Central memory CD8-positive, alpha-beta T cell (primary cell): ENCODE measurements at places on chromosomes 7 and 10.

DNA sequence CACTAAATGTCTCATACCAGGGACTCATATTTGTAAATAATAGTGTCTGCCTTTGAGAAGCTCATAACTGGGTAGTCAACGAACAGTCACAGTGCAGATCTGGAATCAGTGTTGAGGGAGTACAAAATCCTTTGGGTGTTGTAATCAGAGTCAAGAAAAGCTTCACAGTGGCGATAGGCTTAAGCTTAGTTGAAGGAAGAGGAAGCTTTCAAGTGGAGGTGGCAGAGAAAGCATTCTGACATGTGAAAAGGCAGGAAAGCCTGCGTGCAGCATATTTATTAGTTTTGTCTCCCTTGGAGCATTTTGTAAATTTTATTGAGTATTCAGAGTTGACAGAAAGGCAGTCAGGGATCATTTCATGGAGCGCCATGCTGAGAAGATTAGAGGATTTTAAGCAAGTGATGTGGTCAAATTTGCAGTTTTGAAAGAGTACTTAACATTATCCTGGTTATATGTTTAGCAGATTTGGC, 104.9 kb downstream of the ADK start:
- DNase-seq: no peak
- H3K36me3 ChIP-seq: peaks cover 2% of the 10 kb centered on the region
- H3K27ac ChIP-seq: no peak overlapping the region
- H3K4me1 ChIP-seq: peaks cover 9% of the 10 kb centered on the region
- no peak overlapping the region for H3K4me3 ChIP-seq

- H3K27me3 ChIP-seq: no peaks in the 10 kb centered on the region
- no peak overlapping the region for H3K27ac ChIP-seq
- H3K36me3 ChIP-seq: peaks cover 3% of the 10 kb centered on the region
- no peaks in the 10 kb centered on the region for H3K4me1 ChIP-seq
- H3K4me3 ChIP-seq: no peak overlapping the region
Measured at GRCh38 chr10:36048780-36049179, 406.7 kb upstream of the FZD8 start.

DNA sequence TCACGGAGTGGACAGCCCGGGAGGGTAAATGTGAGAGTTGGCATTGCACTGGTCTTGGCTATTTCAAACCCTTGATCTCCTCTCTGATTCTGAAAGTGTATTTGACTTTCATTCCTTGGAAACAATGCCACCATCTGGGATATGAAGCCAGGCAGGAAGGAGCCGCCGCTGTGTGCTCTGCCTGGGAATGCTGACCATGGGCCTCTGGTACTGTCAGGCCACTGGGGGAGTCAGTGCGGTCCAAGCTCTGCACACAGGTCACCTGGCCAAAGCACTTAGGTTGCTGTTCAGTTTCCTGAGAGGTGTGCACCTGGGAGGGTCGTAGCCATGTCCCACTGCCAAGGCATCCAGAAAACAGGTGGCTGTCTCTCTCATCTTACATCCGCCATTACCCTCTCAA, 68.5 kb upstream of the SHH start:
- H3K4me1 ChIP-seq: no peaks in the 10 kb centered on the region
- H3K27me3 ChIP-seq: peaks cover 4% of the 10 kb centered on the region
- peaks cover 2% of the 10 kb centered on the region for H3K36me3 ChIP-seq
- no peak for DNase-seq
- H3K4me3 ChIP-seq: no peak overlapping the region
- H3K27ac ChIP-seq: no peak overlapping the region

- H3K4me3 ChIP-seq: no peak overlapping the region
- H3K4me1 ChIP-seq: peaks cover 14% of the 10 kb centered on the region
- no peak overlapping the region for H3K27ac ChIP-seq
- no peak for DNase-seq
Measured at GRCh38 chr7:116593359-116594075, 68.7 kb downstream of the CAV1 start.

DNA sequence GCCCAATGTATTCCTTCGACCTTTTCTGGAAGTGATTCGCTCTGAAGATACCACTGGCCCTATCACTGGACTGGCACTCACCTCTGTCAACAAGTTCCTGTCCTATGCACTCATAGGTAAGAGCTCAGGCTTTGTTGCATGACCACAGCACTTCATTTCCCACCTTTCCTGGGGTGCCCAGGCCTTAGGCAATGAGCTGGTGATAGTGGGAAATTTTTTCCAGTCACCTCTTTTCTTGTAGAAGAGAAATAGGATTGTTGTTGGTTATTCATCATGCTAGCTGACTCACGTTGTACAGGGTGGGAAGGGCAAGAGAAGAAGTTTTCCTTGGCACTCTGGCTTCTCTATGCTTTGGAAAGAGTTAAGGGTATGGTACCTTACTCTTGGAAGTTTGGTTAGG, 51.4 kb upstream of the NFKB2 start:
- H3K27me3 ChIP-seq: no peaks in the 10 kb centered on the region
- H3K36me3 ChIP-seq: peaks cover 26% of the 10 kb centered on the region
- no peak overlapping the region for H3K27ac ChIP-seq
- H3K4me3 ChIP-seq: no peak overlapping the region
- DNase-seq: no peak

DNA sequence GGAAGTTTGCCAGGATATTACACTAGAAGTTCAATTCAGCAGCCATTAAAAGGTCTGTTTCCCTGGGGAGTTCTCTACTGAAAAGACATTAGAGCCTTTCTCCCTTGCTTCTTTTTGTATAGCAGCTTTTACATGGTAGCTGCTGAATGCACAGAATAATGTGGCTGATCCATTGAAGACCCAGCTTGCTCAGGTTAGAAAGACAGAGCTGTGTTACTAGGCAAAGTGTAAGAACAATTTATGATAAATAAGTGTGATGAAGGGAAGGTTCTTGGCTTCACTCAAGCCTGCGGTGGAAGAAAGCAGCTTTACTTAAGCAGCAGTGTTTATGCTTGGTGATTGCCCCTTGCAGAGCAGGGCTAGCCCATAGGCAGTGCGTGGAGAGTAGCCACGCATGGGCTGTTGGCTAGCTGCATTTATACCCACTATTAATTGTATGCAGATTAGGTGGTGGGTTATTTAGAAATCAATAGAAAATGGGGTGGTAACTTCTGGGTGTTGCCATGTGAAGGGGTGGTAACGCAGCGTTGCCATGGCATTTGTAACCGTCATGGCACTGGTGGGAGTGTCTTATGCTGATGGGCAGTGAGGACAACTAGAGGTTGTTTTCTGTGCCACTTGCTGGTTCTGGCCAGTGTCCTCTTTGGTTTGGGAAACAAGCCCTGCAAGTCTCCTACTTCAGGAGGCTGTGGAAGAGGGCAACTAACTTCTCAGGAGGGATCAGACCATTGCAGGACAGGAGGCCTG, 942.9 kb downstream of the NRG3 start:
- H3K27me3 ChIP-seq: no peaks in the 10 kb centered on the region
- no peaks in the 10 kb centered on the region for H3K36me3 ChIP-seq
- no peak overlapping the region for H3K27ac ChIP-seq

DNA sequence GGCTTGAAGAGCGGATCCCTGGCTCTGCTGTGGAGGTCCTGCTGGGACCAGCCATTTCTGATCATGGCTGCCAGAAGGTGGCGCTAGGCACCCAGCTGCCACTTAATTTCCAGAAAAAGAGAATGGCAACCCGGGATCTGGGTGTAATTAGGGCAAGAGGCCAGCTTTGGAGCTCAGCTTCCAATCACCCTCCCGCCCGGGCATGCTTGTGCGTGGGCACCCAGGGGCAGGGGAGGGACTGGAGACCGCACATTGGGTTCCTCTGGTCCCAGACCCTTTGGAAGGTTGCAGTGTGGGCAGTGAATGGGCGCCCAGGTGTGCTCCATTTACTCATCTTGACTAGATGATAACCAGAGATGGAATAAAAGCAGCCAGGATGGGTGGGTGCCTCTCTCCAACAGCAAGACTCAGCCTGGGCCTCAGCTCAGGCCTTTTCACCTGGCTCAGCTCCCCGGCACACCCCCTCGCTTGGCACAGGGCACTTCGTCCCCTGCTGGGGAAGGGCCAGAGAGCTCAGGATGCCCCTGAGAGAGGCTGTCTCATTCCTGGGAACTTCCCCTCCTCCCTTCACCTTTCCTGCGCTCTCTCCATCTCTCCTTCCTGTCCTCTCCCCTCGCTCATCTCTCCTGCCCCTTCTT, 14.7 kb downstream of the FAM241B start:
- peaks cover 28% of the 10 kb centered on the region for H3K27me3 ChIP-seq
- no peaks in the 10 kb centered on the region for H3K4me1 ChIP-seq
- H3K4me3 ChIP-seq: no peak overlapping the region

- DNase-seq: no peak
- H3K27ac ChIP-seq: no peak overlapping the region
- H3K36me3 ChIP-seq: no peaks in the 10 kb centered on the region
- no peak overlapping the region for H3K4me3 ChIP-seq
- peaks cover 11% of the 10 kb centered on the region for H3K27me3 ChIP-seq
- no peaks in the 10 kb centered on the region for H3K4me1 ChIP-seq
Measured at GRCh38 chr7:155893176-155893575, 80.9 kb upstream of the SHH start.

DNA sequence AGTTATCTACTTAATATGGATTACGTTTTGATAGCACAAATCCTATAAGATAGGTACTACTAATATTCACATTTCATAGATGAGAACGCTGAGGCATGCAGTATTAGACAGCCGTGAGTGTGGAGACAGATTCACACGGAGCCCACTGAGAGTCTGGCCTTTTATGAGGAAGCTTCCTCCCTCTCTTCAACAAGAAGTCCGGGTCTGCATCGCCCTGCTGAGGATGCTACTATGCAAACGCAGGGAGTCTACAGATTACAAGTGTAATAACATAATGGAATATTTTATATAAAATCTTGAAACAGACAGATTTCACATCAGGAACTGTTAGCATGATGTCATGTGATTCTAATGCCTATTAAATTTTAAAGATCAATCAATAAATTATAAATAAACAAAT, 255.9 kb upstream of the GLI3 start:
- DNase-seq: no peak
- no peak overlapping the region for H3K4me3 ChIP-seq
- no peaks in the 10 kb centered on the region for H3K27me3 ChIP-seq
- H3K36me3 ChIP-seq: no peaks in the 10 kb centered on the region
- no peaks in the 10 kb centered on the region for H3K4me1 ChIP-seq
